ENCODE measurements at places on chromosomes 4 and X.

DNA sequence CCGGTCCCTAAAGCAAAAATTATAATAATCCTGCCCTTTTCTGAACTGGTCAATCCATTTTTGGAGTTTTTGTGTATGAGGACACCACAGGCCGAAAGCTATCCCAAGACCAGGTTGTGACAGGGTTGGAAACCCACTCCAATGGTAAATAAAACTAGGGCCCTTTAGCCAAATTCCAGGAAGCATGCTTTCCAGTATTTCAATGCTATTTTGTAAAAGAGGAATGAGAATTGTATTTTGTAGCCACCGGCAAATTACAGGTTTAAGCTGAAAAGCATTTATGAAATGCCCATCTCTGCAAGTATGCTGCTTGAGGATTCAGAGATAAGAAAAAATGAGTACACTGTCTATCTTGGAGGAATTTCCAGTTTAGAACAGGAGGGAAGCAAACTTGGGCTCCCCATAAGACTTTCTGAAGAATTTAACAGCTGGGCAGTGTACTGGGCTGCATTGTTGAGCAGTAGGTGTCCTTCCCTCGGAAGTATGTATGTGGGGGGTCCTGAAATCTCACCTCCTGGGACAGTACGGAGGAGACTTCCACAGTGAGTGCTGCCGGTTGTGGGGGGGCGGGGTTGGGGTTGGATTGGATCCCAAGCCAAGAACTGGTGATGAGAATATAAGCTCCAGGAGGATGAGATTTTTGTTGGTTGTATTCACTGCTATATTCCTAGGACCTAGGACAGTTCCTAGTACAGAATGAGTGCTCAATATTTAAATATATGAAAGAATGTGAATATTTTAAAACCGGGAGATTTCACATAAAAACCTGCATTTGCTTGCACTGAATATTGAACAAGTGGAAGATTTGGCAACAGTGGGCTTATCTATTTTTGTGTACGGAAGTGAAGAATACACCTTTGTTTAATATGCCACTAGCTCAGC is 26.8 kb downstream of the OCIAD2 start:
- DNase-seq = no peak

GRCh38 chr4:140069066-140069465 is 84.9 kb downstream of the MAML3 start:
- DNase-seq = no peak

DNA sequence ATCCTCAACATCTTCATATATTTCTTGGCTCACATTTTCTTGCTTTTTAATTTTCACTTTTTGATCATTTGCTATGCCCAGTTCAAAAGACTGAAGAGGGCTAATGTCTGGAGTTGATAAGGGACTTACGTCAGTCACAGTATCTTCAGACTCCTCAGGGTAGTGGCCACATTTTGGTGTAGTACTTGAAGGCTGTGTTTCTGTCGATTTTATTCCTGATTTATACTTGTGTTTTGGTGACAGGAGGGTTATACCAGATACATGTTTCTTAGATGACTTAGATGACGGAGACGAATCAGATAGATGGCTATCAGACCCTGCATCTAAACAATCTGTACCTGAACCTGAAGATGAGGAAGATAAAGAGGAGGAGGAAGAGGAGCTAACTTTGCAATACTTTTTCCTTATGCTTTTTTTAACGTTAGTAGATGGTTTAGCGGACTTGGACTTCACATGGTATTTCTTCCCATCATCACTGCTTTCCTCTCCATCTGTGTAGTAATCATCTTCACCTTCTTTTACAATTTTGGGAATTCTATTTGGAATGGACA is 13.4 kb downstream of the CFAP97 start:
- no peak for DNase-seq

- DNase-seq = no peak
These were observed 357.3 kb upstream of the RASGEF1B start for GRCh38 chr4:81828991-81829390.

DNA sequence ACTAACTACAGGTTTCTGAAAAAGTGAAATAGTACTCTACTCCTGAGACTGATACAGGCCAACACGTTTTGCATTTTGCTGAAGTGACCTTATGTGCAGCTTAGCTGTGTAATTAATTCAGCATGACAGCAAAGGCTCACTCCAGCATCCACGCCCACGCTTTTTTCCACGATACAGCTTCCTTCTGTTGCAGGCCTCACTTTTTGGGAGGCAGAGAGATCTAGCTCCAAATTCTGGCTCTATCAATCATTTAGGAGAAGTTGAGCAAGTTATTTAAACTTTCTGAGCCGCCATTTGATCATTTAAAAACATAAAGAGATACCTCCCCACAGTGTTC is 160.3 kb downstream of the AFAP1 start:
- no peak for DNase-seq

GRCh38 chr4:112288455-112288854 is 2.8 kb upstream of the TIFA start:
- no peak for DNase-seq

DNA sequence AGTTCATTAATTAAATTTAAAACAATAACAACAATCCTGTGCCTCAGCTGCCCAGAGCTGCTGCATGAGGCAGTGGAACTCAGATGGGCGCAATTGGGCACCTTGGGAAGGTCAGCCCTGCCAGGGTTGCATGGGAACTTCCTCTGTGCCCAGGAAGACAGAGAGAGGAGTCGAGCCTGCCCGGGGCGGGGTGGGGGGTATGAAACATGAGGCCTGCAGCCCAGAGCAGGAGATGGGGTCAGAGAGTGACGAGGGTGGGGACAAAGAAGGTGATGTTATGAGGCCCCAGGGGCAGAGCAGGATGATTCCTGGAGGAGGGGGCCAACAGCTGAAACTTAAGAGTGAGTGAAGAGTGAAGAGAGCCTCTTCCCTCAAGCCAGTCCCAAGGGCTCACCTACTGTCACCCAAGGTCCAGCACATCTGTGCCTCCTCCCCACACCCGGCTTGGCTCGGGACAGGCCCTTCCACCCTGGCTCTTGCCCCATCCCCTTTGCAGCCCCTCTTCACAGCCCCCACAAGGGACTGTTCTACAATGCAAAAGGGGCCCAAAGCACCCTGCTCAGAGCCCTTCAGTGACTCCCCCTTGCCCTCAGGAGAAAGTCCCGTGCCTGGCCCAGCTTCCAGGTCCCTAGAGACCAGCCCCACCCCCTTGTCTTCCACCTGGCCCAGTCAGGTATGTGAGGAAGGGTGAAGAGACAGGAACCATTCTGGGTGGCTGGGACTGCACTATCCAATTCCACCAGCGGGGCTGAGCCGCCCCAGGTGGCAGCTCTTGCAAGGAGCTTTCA is 31.4 kb downstream of the HMX1 start:
- no peak for DNase-seq

- no peak for DNase-seq
These were observed 59.9 kb upstream of the CHRNA9 start for GRCh38 chr4:40275065-40275730.

GRCh38 chrX:56618323-56618722 is 54.9 kb downstream of the UBQLN2 start:
- DNase-seq = no peak

- DNase-seq = no peak
These were observed 177.3 kb upstream of the FAT1 start for GRCh38 chr4:186900984-186901383.

- no peak for DNase-seq
These were observed 506.0 kb upstream of the FMR1 start for GRCh38 chrX:147405764-147406163.

GRCh38 chrX:47608130-47608810 is 11.4 kb downstream of the SYN1 start:
- no peak for DNase-seq

GRCh38 chr4:89404530-89404929 is 96.9 kb upstream of the GPRIN3 start:
- DNase-seq = no peak

GRCh38 chr4:168881781-168882420 is 128.2 kb downstream of the CBR4 start:
- no peak for DNase-seq

DNA sequence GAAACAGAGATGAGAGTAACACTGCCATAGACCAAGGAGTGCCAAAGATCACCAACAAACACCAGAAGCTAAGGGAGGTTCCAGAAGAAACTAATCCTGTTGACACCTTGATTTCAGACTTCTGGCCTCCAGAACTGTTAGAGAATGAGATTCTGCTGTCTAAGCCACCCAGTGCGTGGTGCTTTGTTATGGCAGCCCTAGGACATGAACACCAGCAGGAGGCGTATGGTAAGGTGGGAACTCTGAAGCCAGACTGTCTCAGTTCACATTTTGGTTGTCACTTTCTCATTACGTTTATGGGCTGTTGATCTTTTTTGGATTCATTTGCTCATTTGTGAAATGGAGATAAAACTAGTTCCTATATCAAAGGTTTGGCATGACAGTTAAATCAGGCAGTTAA is 142.9 kb downstream of the DCHS2 start:
- DNase-seq = no peak

DNA sequence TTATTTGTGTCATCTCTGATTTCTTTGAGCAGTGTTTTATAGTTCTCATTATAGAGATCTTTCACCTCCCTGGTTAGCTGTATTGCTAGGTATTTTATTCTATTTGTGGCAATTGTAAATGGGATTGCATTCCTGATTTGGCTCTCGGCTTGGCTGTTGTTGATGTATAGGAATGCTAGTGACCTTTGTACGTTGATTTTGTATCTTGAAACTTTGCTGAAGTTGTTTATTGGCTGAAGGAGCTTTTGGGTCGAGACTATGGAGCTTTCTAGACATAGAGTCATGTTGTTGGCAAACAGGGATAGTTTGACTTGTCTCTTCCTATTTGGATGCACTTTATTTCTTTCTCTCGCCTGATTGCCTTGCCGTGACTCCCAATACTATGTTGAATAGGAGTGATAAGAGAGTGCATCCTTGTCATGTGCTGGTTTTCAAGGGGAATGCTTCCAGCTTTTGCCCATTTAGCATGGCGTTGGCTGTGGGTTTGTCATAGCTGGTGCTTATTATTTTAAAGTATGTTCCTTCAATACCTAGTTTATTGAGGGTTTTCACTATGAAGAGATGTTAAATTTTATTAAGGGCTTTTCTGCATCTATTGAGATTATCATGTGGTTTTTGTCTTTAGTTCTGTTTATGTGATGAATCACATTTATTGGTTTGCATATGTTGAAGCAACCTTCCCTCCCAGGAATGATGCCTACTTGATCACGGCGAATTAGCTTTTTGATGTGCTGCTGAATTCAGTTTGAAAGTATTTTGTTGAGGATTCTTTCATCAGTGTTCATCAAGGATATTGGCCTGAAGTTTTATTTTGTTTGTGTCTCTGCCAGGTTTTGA is 72.7 kb upstream of the BOD1L1 start:
- no peak for DNase-seq

GRCh38 chr4:89708903-89709421 is 128.0 kb downstream of the SNCA start:
- no peak for DNase-seq

DNA sequence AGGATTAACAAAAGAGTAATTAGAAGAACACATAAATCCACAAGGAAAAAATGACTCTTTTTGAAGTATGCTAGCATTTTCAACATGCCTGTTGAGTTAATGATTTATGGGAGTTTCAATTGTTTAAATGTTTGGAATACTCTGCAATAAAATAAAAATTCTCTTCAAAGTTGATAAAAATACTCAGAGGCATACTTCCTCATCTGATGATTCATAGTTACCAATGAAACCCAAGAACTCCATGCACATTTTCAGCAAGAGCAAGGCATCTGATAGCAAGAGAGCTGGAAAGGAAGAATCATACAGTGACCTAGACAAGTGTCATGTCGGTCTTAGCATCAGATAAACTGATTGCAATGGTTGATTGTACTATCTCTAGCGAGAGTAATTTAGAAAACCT is 443.7 kb upstream of the ATOH1 start:
- DNase-seq = no peak

- no peak for DNase-seq
These were observed 17.5 kb upstream of the TBC1D1 start for GRCh38 chr4:37873386-37873785.

DNA sequence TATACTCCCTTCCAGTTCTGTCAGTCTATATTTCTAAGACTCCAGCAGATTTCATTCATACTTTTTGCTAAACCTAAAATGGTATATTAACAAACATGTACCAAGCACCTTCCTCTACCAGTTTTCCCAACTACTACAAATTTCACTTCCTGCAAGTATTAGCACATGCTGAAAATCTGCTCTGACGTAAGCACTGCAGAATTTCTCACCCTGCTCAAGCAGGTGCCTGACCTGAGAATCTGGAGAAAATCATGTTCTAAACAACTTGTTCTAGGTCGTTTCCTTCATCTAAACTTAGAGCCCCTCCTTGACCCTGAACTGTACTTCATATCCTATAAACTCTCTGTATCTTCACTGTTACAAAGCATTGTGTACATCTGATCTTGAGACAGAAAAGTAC is 380.7 kb upstream of the NOCT start:
- DNase-seq = no peak

DNA sequence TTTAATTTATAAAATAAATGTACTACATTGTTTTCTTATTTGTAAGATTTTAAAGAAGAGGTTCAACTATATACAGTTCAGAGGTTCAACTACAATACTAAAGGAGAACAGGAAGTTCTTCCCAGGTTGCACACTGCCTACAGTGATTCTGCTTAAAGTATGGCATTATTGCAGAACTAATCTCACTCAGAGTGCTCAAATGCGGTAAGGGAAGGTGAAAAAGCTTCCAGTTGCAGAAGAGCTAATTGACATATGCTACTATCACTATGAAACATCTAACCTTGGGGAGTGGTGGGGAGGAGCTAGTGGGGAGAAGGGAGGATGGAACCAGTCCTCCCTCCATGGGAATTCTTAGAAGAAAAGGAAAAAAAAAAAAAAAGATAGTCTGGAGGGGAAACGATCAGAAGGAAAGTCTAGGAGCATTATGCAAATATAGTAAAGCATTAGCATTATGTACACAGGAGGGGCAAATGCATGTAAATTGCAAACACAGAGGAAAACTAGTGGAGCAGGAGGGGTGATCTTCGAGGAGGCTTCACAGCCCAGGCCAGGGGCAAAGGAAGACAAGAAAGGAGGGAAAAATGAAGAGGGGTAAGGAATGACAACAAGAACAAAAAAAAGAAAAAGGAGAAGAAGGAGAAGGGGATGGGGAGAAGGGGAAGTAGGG is 32.0 kb upstream of the MMAA start:
- no peak for DNase-seq

DNA sequence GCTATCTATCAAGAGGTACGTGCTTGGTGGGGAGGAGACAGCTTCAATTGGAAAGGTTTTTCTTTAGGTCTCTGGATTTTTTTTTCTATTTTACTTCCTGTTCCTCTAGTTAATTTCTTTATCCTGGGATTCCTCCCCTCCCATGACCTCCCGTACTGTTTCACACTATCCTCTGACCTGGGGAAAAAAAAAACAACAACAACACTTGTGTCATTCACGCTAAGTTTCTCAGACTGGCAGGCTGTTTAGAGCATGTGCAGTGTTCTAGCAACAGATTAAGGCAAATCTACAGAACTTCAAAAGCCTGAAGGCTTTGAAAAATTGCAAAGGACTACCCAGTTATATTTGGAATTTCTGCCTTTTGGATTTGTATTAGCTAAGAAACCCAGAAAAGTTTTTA is 358.4 kb downstream of the ARHGAP24 start:
- DNase-seq = no peak

- DNase-seq = no peak
These were observed 53.5 kb downstream of the TBC1D14 start for GRCh38 chr4:6963139-6963611.
